ENCODE measurements at places on chromosomes 2 and 18.

DNA sequence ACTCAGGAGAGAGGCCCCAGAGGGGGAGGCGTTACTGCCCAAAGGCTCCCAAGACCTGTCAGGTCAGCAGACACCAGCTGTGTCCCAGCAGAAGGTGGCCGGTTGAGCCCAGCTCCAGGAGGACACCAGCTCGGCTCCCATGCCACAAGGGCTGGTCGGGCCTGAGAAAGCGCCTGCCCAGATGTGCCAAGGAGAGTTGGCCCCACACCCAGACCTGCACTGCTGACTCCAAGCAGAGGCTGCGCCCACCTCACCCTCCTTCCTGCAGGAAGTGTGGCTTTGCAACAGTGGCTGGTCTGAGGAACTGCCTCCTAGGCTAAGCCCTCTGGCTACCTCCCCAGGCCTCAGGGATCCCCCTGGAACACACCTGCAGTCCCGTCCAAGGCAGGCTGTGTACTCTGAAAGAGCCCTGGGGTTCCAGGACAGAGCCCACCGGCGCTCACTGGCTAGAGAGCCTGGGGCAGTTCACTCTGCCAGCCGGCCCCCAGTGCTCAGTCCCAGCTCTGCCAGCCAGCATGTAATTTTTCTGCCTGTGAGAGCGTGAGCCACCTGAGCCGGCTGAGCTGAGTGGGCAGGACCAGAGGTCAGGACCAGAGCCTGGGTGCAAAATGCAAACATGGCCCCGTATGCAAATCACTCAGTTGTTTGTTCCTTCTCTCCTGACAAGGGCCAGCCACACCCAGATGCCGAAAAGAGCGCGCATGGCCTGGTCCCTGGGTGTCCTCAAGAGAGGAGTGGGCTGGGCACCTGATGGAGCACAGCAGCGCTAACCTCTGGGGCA, 36.9 kb upstream of the PTMA start:
- no peak for DNase-seq

- DNase-seq: no peak
These were observed 35.9 kb downstream of the CCDC102B start for GRCh38 chr18:68833756-68834155.

GRCh38 chr18:75246721-75247610, 36.4 kb downstream of the TSHZ1 start:
- no peak for DNase-seq

DNA sequence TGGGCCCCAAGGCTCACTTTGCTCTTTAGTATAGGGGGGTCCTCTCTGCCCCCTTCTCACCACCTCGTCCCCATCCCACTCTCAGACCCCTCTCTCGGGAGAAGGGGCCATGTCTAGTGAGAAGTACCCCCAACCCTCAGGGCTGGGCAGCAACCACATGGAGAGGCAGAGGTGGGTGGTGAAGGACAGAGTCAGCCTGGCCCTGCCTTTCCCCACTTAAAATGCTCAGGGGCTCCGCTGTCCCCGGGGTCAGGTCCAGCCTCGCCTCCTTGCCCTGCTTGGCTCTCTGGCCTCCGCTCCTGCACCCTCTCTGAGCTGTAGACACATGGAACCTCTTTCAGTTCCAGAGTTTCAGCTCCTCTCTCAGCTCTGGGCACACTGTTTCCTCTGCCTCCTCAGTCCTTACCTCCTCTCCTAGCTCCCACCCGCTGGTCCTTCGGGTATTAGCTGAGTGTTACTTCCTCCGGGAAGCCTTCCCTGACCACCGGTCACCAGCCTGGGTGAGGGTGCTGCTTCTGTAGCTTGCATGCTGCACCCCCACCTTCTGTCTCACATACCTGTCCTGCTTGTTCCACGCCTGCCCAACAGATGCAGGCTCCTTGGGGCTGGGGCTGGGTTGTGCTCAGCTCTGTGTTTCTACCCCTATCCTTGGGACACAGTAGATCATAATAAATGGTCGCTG, 79.5 kb upstream of the OTOF start:
- DNase-seq: no peak

GRCh38 chr18:50706651-50707050, 113.2 kb downstream of the MRO start:
- DNase-seq: no peak

GRCh38 chr2:208334230-208334629, 68.2 kb downstream of the PIKFYVE start:
- no peak for DNase-seq

DNA sequence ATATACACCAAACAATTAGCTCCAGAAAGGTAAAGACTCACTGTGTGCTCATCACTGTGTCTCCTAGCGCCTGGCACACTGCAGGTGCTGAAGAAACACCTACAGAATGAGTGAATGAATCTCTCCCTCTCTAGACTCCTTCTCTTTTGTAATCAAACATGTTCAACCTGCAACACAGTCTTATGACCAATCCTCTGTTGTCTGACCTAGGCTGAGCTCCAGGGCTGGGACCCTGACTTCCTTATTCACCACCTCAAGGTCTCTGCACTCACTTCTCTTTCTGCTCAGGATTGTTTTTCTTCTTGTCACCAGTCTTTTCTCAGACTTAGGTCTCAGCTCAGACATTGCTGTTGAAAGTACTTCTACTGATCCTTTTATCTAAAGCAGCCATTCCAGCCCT, 9.8 kb downstream of the CKAP2L start:
- DNase-seq: no peak

GRCh38 chr2:11387843-11388242, 43.4 kb upstream of the ROCK2 start:
- DNase-seq: no peak

- no peak for DNase-seq
These were observed 103.5 kb downstream of the ARL4C start for GRCh38 chr2:234393354-234393753.

Measured in HT1080 (cell line).